Lower lobe of right lung (tissue), 2 donors: ENCODE measurements at places on chromosomes 6 and 20. TPM values are rescaled to one million over a fixed set of nuclear protein-coding genes. Genes with fewer than 3 reads are reported as not detected.

DNA sequence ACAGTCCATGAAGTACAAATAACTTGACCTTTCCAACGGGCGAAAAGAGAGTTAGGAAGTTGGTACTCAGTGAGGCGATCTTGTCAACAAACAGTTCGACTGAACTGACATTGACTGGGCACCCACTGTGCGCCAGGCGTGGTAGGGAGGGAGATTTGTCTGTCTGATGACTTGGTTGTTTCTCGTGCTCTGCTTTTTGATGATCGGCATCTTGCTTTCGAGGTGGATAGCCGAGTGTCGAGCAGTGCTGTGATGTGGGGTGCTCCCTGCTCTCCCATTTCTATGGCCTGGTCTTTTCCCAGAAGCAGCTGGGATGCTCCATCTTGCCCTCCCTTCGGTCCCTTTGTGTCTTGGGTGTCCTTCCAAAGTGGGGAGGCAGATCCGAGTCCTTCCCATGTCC lies 30.4 kb downstream of the RPP40 start:
- no peak for DNase-seq

DNA sequence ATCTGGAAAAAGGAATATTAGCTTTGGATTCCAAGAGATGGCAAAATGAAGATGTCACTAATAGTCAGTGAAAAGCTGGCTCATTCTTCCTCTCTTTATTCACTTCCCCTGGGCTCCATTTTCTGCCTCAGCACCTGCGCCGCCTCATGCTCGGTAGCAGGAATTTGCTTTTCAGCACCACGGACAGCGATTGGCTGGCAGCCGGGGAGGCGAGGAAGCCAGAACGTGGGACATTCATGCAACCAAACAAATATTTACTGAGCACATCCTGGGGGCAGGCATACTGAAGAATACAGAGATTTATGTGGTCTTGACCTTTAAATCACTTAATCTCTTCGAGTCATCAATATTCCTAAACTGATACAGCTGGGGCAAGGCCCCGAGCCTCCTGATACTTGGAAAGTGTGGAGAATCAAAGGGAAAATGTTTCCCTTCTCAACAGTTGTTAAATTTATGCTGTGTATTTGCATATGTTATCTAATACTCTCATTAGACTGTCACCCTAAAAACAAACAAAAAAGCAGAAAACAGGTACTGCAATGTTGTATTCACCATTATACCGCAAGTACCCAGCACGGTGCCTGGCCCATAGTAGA lies 12.1 kb upstream of the PDYN start:
- peak; percentile 75 for DNase-seq

DNA sequence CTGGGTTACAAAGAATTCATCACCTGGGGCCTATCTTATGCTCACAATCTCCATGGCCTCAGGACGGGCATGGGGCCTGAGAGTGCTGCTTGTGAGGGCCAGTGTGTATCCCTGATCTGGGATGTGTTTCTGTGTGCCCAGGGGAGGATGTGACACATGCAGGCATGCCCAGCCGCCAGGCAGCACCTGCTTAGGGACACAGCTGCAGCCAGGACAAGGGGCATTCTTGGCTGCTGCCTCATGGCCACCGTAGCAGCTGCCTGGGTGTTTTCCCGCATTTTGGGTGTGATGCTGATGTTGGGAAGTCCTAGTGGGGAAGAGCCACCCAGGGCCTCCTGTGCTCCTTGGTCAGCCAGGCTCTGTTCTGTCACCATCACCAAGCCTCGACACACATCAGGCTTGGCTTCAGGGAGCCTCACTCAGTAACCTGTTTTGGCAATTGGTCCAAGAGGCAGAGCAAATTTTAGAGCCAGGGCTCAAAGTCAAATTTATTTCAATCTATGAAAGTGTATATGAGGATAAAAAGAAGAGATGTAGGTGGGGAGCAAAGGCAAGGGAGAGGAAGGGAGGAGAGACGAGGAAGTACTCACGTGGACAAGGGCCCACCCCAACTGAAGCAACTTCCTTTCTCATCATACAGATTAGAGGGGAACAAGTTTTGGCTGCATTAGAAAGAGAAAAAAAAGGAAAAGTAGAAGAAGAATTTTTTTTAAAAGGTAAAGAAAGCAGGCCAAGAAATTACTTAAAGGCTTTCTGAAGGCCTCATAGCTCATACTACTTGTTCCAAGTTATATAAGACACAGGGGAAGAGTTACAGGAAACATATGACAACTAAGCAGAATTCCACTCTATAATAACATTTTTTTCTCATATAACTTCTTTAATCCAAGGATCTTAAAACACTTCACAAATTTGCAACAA lies 269.9 kb upstream of the SUPT3H start:
- DNase-seq = no peak

GRCh38 chr6:124541573-124541972 lies 420.7 kb upstream of the RNF217 start:
- DNase-seq = no peak

- no peak for DNase-seq
Measured at GRCh38 chr6:42771741-42772100, 10.1 kb upstream of the BICRAL start.

DNA sequence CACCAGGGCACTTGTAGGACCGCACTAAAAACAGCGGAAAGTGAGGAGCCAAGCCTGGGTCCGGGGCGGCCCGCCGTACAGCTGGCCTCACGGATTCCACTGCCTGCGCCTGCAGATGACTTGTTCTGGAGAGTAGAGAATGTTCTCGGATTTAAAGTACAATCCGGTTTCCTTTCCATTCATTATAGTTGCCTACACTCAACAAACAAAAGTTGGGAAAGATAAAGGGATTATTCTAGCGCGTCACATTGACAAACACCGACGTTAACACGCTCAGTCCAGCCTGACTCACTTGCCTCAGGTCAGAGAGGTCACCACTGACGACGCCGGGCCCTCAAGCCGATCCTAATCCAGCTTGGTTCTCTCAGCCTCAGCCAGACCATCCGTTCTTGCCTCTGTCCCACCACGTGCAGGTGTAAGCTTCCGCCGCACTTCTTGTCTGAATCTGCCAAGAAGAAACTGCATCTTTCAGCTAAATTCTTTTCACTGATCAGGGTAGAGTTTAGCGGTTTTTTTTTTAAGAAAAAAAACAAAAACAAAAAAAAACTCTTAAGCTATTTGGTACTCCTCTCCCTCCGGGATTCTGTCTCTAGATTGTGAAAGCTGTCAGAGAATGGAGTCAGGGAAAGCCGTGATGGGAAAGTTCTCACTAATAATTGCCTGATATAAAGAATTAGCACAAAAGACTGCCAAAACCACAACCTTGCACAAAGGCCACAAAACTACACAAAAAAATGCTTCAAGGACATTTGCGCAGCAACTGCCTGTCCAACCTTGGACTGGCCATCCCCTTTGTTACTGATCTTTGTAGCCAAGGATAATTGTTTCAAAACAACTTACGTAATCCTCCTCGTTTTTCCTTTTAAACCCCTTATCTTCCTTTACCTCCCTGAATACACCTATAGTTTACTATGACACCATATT lies 1.1 kb upstream of the PHF10 start:
- peak; percentile 67 for DNase-seq

DNA sequence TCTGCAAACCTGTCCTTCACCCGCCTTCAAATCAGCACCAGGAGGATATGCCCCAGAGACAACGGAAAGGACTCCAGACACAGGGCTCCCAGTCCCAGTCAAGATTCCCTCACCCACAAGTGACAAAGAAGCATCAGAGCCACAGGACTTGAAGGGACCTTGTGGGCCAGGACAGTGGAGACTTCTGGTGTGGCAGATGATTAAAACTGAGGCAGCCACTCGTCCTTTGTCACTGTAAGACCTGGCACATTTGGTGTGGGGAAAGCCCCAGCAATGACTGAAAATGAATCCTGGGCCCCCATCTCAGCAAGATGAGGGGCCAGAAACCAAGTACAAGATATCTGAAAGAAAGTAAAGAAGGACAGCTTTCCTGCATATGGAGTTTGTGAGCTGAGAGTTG lies 15.6 kb upstream of the GMPR start:
- no peak for DNase-seq

GRCh38 chr6:126372626-126373025 lies 32.7 kb downstream of the CENPW start:
- no peak for DNase-seq

DNA sequence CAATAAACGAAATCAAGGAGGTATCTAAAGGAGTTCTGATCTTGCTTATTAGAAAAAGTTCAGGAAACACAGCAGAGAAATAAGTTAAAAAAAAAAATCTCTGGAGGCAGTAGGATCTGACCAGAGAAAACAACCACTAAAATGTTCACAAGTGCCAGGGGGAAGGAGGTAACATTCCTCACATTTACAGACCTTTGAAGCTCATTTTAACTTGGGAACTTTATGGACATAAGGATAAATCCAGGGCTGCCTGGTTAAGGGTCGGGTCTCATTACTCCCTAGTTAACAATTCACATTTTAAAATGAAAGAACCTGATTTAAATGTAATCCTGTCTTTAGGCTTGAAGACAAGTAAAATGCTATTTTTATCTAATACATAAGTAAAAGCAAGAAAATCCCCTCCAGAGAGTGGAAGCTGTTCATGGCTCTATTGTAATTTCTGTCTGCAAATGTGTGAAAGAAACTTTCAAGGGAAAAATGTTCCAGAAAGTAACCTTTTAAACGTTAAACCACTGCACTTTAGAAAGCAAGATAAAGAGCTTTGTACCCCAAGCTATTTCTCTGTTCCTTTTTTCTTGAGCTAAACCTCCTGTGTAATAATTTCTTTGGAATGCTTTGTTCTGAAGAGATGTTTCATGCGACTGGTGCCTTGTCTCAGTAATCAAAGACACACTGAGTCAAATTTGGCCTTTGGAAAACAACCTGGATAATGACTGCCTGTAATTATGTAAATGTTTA lies 38.2 kb downstream of the MYLIP start:
- DNase-seq = no peak

- no peak for DNase-seq
Measured at GRCh38 chr6:22448291-22448711, 121.1 kb upstream of the HDGFL1 start.

DNA sequence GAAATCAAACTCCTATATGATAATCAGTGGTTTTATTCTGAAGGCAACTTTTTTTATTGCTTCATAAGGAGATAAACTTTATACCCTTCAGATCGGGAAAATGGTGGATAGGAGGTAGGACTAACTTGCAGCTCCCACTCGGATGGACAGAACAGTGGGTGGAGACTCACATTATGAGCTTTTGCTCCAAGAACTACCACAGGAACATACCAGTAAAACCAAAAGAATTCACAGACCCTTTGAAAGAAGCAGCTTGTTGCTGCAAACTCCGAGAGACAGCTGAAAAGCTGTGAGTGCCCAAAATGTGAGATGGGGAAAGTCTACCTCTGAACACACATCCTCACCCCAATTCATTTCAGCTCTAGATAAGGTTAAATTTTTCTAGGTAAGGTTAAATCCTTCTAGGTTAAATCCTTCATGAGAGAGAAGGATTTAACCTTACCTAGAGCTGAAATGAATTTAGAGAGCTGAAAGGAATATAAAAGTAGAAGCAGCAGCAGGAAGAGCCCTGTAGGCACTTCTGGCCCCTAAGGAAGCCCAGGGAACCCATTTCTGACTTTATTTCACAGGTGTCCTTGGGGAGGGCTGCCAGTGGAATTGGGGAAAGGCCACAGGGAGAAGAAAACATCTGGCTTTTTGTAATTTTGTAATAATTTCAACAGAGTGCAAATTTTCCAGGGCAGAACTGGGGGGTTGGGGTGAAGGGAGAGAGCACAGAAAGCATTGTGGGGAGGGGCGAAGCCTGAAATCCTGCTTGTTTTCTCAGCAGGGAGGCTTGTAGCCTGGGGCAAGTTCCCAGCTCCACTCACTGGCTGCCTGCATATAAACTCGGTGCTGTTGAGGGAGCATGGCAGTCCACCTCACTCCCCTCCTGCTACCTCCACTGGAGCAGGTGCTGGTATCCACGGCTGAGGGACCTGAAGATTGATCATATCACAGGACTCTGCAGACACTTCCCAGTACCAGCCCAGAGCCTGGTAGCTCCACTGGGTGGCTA lies 65.9 kb upstream of the HCRTR2 start:
- DNase-seq = no peak

- no peak for DNase-seq
Measured at GRCh38 chr6:96468681-96469224, 52.9 kb upstream of the UFL1 start.

DNA sequence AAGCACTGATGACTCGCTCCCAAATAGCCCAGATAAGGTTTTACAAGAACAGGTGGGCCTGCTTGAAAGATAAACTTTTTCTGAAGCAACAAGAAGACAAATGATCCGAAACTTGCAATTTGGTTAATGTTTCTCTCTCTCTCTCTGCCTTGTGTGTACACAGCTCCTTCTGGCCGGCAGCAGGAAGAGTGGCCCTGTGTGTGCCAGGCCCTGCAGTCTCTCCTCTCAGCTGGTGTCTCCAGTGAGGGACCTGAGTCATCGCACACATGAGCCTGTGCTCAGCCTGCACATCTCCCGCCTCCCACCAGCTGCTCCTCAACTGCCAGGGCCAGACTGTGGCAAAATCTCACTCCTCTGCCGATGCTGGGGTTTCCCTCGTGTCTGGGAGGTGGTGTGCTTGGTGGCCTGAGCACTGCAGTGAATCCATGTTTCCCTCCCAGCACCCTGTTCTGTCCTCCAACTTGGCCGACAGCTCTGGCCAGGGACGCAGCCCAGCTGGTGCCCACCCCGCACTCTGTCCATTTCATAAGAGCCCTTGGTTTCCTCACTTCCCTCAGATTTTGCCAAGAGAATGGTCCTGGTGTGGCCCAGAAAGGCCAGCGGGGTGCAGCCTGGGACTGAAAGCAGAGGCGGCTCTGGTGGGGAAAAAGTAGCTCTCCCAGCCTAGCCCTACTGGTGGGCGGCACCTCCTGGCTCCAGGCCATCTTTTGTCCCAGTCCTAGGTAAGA lies 49.4 kb downstream of the ERMARD start:
- no peak for DNase-seq

DNA sequence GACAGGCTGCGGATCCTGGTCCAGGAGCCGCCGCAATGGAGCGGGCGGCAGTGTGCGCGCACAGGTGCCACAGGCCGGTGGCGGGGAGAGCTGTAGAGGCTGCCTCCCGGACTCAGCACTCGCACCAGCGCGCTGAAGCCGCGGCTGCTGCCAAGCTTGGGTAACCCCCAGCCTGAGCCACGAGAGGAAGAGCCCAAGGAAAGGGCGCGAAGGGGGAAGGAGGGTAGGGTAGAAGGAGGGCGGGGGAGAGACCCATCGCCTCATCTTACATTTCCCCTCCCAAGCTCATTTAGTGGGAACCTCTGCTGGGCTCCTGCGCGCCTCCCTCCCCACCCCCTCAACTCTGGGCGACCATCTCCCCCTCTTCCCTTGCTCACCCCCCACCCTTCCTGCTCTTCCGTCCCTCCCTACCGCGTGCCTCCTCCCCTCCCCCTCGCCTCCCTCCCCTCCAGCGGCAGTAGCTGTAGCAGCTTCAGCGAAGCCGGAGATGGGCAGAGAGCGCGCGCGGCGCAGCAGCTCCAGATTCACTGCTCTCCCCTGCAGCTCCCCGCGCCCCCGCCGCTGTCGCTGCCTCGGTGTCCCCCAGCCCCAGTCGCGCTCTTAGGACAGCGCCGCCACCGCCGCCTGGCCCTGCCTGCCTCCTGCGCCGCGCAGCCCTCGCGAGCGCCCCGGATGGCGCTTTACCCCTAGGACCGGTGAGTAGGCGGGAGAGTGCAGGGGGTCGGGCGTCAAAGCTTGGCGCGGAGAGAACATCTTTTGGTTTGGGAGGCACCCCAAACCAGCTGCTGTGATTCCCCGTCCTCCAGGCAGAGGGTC lies at the start of gene FUT9:
TSS of gene FUT9 (plus strand) at position 457 of the 816 bp plus-strand sequence. CDS start 187,182 bp downstream, outside the sequence.
- DNase-seq = no peak

- DNase-seq = peak; percentile 35
Measured at GRCh38 chr20:17646961-17647301, 35.1 kb downstream of the RRBP1 start.

Gene RHAG
- total RNA-seq = not detected

Gene KCNK16
- not detected for total RNA-seq

Gene DNMT3B
- 1.1 TPM for total RNA-seq

Gene RAMACL
- total RNA-seq = 6.6 TPM

Gene TAP2
- 81.8 TPM for total RNA-seq

Gene PRDM13
- total RNA-seq = not detected

Gene CLVS2
- total RNA-seq = 0.03 TPM
